ENCODE measurements at places on chromosomes 2 and 18. TPM values are rescaled to one million over a fixed set of nuclear protein-coding genes. Genes with fewer than 3 reads are reported as not detected.

GRCh38 chr2:69601179-69601612, 42.3 kb downstream of the AAK1 start:
- peak; percentile 97 for DNase-seq

Gene TMEFF2
- total RNA-seq = 1.4 TPM

- peak; percentile 86 for DNase-seq
These were observed 7.4 kb upstream of the MBOAT2 start for GRCh38 chr2:9010866-9011265.

GRCh38 chr2:178946494-178946893, 103.4 kb downstream of the CCDC141 start:
- no peak for DNase-seq

DNA sequence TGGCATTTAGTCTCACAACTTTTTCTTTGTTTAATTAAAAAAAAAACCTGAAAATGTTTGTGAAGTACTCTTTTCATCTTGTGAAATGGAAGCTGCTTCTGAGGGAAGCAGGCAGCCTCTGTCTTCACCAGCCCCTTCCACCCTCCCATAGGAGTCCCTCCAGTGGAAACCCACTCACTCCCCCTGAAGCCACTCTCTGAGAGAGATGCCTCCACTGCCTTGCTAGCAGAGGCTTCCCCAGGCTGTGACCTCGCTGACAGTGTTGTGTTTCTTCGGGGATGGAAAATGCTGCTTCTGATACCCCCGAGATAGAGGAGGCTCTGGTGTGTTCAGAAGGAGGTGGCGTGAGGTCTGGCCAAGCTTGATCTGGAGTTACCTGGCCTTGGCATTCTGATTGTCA, 59.9 kb downstream of the SH3RF3 start:
- DNase-seq = no peak

Measured in IMR-90 (cell line).